ENCODE measurements at places on chromosomes 5 and 9.

DNA sequence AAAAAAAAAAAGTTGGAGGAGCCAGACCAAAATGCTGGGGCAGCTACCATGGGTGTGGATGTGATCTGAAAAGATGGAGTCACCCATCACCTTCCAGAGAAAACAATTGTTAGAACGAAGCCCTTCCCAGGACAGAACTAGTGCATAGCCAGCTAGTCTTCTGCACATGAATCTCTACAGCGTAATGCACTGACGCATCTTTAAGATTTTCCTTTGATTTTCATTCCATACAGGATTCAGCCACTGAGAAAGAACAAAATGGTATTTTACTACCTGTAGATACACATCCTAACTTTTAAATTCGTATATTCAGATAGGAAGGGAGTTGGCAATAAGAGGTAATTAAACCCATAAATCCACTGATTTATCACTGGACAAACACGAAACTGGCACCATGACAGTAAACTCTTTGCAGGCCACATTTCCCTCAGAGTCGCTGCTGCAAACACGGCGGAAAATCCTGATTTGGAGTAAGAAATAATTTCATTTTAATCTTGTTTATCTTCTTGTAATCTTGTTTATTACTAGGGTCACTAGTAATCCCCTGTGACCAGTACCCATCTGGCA lies 206.6 kb downstream of the SPOCK1 start:
- DNase-seq = no peak

DNA sequence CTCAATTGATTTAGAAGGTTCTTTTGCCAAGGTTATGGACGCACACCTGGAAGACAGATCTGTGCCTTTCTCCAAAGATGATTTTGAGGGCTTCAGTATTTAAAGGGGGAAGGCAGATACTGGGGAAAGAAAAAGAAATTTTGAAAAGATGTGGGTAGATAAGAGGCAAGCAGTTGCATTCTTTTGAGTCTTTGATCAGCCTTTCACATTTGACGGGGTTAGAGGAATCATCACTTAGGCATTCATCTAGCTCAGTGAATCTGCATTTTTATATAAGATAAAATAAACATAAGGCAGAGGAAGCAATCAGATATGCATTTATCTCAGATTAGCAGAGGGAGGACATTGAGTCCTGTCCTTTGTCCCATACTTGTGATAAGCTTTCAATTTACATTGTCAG lies 243.4 kb upstream of the RAI14 start:
- DNase-seq = no peak

DNA sequence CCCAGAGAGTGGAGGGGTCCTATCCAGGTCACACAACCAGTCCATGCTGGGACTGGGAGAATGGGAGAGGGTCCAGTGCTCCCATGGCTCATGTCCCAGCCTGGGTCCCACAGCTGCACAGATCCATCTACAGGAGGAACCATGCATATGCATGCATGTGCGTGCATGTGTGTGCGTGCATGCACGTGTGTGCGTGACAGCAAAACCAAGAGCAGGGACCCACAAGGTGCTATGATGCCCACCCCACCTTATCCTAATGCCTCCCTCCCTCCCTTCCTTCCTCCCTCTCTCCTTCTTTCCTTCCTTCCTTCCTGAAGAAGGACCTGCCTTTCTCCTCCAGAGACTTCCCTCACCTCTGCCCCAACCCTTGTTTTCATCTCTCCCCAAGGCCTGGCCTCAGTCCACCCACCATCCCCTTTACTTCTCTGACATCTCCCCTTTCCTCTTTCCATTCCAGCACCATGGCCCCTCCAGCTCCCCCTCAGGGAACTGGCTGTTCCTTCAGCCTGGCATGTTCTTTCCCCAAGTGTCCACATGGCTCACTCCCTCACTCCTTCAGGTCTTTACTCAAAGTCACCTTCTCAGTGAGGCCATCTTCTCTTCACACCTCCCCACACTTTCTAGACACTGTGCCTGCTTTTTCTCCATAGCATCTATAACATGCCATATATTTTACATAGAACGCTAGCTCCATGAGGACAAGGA lies 21.8 kb downstream of the AQP7 start:
- DNase-seq = no peak

- no peak for DNase-seq
Measured at GRCh38 chr9:571066-571465, 270.4 kb upstream of the DMRT1 start.

DNA sequence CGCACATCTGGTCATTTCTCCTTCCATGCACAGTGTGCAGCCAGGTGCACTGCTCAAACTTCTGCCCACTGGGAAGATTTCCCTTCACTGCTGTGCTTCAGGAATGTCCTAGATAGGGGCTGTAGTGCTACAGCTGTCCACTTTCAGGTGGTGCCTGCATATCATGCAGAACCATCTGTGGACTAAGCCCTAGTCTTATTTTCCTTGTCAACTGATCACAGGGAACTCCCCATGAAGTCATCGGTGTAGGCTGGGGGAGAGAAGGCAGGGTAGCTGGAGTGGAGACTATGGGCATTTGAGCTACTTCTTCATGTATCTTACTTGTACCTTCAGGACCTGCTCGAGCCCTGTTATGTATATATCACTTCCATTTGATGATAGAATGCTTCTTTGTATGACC lies 150.9 kb upstream of the PLCXD3 start:
- DNase-seq = no peak

DNA sequence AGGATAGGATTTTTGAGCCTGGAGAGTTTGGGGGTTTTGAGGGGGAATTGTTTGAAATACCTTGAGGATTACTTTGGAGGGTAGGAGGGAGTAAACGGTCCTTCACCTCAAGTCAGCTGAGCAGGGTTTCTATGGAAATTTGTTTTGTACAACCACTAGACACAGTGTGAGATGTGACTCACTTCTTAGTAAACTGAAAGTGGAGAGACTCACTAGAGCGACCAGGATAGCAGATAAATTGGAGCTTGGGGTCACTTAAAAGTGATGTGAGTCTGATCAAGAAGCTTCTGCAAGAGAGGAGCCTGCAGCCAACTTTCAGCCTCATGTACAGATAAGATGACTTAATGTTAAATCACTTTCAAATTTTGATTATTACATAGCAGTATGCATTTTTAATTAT lies 1945.9 kb upstream of the NUDT12 start:
- no peak for DNase-seq

DNA sequence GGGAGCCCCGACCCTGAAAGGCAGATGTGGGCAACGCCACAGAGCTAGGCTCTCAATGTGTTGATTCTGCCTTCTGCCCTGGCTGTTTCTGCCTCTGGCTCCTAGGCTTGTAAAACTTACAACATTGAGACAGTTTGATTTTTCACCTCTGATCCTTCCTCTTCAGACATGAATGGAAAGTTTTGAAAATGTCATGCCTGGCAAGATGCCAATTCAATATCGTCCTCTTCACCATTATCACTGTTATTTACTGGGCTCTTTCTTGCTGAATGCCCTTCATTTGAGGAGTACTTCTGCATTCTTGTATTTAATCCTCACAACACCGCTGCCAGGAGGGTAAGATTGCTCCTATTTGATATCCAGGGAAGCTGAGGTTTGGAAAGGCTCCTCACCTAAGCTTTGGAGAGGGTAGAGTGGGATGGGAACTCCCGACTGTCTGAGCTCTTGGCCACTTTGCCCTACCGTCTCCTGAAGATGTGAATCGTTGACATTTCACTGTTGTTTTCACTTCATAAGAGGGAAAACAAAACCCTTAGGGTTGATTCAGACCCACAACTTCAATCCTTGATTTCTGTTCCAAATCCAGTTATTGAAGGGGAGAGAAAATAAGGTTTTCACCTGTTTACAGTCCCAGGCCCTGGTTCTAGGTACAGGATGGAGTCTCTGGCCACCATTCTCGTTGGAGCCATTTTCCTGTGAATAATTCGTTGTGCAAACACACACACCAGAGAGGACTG lies 12.7 kb upstream of the FGF1 start:
- no peak for DNase-seq

DNA sequence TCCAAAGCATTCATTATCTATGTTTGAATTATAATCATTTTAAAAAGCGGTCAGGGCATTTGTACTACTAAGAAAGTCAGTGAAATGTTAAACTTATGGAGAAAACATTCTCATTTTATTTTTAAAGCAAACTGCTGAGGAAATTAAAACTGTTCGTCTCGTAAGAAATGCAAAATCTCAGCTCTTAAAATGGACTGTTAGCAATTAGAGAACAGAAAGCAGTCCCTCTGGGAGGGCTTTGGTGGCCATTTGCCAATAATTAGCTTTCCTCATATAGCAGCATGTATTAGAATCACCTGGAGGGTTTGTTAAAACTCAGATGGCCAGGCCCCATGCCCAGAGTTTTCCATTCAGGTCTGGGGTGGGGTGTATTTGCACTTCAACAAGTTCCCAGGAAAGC lies 120.7 kb upstream of the RASEF start:
- no peak for DNase-seq

GRCh38 chr5:155091063-155091648 lies 77.6 kb downstream of the KIF4B start:
- DNase-seq = no peak

DNA sequence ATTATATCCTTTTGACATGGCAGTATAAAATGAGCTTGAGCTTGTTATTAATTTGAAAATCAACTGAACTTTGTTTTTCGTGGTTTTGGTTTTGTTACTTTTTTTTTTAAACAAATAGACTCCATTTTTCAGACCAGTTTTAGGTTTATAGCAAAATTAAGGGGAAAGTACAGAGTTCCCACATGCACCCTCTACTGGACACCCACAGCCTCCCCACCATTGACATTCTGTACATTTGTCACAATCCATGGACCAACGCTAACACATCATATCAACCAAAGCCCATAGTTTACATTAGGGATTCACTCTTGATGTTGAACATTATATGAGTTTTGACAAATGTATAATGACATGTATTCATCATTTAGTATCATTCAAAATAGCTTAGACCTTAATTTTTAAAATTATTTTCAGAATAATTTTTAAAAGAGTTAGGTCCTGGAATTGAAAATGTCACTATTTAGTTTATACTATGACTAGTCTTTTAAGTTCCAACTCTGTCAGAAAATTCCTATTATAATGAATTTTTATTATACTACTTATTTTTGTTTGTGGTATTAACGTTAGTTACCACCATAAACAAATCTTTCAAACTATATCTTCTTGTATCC lies 35.3 kb upstream of the JMY start:
- DNase-seq = no peak

DNA sequence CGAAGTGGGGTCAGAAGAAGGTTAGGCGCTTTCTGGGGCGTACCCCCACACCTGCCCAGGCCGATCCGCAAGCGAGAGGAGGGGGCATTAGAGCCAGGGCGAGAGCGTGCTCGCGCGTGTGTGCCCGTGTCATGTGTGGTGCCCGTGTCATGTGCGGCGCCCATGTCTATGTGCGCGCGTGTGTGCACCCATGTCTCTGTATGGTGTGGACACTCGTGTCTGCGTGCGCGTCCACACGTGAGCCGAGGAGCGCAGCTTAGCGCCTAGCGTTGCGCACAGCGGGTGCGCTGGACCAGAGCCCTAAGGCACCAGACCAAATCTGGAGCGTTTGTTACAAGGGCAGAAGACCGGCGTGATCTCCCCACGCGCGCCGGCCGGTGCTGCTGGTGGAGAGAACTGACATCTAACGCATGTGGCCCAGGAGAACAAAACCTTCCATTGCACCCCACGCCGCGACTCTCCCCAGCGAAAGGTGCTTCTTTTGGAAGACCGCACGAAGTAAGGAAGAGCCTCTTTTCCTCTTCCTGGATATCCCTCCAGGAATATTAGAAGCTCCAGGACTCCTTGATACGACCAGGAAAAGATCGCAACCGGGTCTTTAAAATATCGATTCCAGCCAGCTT lies 644 bp downstream of the NIM1K start:
- DNase-seq = no peak

GRCh38 chr9:100352201-100352726 lies 478 bp downstream of the TEX10 start:
- no peak for DNase-seq

DNA sequence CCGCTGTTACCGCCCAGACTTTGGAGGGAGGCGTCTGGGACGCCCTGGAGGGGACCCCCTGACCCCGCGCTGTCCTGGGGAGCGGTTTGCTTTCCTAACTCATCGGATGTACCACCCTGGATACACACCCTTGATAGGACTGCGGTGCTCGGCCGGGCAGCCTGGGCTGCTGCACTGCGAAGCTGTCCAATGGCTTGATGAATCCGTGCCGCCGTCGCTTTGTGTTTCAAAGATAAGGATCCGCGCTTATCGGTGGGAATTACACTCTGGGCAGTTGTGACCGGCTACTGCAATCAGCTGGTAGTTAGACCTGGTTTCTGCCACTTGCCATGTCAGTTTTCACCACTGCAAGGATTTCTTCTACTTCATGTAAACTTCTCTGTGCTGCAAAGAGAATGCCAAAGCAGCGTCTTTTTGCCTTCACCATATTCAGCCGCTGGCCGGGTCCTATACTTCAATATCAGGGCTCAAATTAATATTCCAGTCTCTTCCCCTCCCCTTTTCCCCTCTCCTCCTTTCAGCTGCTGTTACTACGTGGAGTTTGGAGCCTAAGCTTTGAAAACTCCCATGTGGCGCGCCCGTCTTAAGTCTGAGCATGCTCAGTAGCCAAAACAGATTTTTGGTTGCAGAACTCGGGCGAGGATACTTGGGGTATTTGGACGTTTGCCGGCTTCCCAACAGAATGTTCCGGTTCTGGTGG lies 727 bp downstream of the SMAD5 start:
- no peak for DNase-seq

DNA sequence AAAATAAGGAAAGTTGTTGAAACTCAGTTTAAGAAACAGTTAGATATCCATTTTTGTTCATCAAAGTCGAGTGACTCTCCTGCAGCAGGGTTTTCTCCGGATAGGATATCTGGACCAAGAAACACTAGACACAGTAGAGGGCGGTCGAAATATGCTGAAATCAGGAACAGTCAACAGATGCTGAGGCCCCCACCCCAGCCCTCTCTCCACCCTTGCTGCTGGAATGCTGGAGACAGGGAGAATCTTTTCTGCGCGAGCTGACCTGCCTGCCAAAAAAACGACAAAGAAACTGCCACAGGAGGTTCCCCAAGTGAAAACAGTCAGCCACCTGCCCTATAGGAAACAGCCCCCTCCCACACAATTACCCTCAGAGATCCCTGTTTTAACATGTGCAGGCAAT lies 4.3 kb upstream of the IL13 start:
- no peak for DNase-seq

- no peak for DNase-seq
Measured at GRCh38 chr9:93577078-93577974, 942 bp downstream of the PHF2 start.

DNA sequence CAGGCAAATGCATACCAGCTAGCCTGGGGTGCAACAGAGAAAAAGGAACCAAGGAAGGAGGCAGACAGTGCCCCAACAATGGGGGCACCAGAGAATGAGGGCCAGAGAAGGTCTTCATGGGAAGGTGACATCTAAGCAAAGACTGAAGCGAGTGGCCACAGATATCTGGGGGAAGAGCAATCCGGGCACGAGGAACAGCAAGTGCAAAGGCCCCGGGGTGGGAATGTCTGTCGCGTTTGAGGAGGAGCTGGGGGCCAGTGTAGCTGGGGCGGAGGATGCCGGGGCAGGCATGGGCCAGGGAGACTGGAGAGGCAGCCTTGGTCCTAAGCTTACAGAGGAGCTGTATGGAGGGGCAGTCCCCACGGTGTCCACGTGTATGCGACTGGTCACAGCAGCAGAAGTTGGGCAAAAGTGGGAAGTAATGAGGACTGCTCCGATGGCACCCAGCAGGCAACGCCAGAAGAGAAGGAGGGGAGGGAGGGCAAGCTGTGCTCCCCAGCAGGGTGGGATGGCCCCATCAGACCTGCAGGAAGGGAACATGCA lies 19.1 kb downstream of the EEIG1 start:
- no peak for DNase-seq

GRCh38 chr9:27538647-27539046 lies 9.0 kb upstream of the MOB3B start:
- DNase-seq = no peak

GRCh38 chr9:134539586-134540194 lies 101.9 kb upstream of the COL5A1 start:
- no peak for DNase-seq

GRCh38 chr9:89358985-89359384 lies 40.7 kb downstream of the SECISBP2 start:
- DNase-seq = no peak
